ENCODE measurements at places on chromosomes 4 and X.

DNA sequence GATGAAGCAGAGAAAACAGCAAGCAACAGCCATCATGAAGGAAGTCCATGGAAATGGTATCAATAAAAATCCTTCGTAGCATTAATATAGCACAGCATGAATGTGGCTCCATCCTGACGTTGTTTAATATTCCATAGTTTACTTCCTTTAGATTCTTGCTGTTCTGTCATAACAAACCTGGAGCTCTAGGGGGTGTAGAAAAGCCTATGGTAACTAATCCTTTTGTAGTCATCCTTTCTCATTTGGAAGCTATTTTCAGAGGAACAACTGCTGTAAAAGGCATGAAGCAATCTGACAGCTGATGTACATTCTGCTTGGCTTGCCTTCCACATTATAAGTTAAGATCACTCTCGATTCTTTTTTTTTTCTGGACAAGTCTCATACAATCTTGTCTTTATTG is 914 bp downstream of the MYOZ2 start:
- DNase-seq = no peak

DNA sequence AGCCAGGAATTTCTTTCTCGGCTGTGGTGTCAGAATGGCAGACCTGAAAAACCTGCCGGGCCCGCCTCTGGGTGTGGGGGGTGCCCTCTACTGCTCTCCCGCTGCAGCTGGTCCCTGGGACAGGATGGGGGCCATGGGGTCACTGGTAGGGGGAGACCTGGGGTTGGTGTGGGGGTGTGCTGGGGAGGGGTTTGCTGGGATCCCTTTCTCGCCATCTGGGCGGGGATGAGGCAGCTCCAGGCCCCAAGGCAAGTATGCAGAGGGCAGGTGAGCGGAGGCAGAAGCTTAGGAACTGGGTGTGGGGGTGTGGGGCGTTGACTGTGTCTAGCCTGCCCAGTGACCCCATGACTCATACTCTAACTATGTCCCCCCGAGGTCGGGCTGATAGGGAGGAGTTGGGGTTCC is 884 bp downstream of the CCDC120 start:
- DNase-seq = no peak

- DNase-seq = no peak
These were observed 43.3 kb upstream of the CTAG2 start for GRCh38 chrX:154696676-154697045.

DNA sequence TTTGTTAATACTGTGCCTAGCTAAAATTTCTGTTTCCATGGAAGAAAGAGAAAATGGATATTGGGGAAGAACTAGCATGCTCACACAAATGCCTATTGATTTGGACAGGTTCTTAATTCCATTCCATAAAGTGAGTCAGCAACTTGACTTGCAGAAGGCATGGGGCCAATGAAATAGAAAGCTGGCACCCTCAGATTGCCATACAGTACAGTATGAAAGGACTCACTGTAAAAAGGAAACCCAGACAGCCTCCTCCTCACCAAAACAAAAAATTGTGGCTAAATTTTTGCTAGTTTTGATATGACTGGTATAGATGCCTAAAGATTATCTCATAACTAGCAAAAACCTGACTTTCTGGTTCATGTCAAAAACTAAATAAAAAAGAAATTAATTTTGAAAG is 11.2 kb upstream of the TAB3 start:
- DNase-seq = no peak
